ENCODE measurements at places on chromosomes 13 and 19.

- DNase-seq, result peak; percentile 94
These were observed at the start of gene FOSB for GRCh38 chr19:45467456-45468158. TSS of gene FOSB (plus strand) at chr19:45467996. CDS start at chr19:45468587, 591 bp downstream.

GRCh38 chr13:98844021-98844420 lies 91.5 kb upstream of the SLC15A1 start:
- no peak for DNase-seq

GRCh38 chr19:5341448-5341820 lies 822 bp upstream of the PTPRS start:
- no peak for DNase-seq

DNA sequence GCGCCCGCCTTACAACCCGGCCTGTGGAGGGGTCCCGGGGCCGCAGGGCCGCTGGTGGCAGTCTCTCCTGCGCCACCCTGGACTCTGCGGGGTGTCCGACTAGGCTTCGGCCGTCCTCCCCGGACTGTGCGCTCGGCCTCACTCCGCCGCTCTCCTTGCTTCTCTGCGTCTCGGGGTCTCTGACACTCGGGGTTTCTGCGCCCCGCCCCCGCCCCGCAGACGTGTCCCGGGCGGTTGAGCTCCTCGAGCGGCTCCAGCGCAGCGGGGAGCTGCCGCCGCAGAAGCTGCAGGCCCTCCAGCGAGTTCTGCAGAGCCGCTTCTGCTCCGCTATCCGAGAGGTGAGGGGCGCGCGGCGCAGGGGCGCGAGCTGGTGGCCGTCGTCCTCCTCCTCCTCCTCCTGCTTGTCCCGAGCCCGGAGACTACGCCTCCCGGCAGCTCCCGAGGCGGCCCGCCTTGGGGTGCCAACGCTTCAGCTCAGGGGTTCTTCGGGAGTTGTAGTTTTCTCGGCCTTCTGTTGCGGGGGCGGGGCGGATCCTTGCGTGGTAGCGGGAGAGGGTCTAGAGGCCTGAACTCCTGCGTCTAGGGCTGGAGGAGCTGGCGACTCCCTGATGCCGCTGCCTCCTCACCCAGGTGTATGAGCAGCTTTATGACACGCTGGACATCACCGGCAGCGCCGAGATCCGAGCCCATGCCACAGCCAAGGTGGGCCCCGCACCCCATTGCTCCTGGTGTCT lies 627 bp downstream of the LIN7B start:
- DNase-seq, result peak; percentile 52

- DNase-seq, result no peak
These were observed 1.7 kb downstream of the UBE2M start for GRCh38 chr19:58556622-58557220.

DNA sequence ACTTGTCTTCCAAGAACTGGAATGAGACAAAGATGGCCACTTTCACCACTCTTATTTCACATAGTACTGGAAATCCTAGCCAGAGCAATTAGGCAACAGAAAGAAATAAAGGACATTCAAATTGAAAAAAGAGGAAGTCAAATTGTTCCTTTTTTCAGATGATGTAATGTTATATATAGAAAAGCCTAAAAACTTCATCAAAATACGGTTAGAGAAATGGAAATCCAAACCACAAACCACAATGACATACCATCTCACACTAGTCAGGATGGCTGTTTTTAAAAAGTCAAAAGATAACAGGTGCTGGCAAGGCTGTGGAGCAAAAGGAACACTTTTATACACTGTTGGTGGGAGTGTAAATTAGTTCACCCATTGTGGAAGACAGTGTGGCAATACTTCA lies 113.3 kb upstream of the SPRY2 start:
- no peak for DNase-seq

DNA sequence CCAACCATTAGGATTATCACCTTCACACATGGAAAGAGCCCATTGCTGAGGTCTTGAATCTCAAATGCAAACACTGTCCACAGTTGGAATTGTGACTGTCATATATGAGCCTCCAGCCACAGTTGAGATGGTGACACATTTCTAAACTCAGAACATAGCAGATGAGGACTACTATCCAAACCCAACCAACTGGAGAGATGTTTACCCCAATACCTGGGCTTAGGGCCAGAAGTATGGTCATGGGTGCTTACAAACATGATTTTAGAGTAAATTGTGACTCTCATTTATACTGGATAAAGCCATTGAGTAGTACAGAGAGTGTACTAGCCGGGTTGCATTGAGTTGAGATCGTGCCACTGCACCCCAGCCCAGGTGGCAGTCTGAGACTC lies 14.0 kb upstream of the ZNF681 start:
- no peak for DNase-seq

DNA sequence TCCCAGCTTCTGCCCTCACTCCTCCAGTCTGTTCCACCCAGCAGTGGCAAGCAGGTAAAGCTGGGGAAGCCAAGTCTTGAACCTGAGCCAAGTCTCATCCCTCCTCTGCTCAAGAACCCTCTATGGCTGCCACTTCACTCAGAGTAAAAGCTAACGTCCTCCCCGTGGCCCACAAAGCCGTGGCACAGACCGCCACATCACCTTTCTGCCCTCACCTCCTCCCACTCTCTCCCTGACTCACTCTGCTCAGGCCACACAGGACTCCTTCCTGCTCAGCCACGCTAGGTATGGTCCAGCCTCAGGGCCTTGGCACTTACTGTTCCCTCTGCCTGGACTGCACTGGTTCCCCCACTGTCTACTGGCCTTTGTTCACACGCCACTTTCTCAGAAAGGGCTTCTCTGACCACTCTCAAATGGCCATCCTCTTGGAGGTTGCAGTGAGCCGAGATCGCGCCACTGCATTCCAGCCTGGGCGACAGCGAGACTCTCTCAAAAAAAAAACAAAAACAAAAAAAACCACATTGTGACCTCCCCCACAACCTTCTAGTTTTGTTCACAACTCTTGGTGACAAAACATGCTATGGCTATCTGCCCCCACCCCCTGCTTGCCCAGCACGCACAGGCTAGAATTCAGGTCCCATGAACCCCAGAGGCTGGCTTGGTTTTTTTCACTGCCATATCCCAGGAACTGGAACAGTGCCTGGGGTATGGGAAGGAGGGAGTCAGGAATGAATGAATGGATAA lies 15.8 kb downstream of the NDUFB7 start:
- DNase-seq, result no peak

DNA sequence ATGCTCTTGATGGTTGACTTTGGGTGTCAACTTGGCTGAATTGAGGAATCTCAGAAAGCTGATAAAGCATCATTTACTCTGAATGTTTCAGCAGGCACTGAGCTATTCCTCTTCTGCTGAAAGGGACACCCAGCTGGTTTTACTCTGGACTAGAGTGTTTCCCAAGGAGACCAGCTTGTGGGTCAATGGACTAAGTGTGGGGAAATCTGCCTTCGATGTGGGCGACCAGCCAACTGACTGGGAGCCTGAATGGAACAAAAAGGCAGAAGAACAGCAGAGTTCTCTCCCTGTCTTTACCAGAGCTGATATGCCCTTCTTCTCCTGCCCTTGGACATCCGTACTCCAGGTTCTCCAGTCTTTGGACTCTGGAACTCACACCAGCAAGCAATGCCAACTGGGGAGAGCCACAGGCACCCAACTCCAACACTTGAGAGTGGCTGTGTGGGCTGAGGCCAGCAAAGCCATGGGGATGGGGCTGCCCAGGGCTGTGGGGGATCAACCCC lies 32.2 kb downstream of the MRPL57 start:
- no peak for DNase-seq

DNA sequence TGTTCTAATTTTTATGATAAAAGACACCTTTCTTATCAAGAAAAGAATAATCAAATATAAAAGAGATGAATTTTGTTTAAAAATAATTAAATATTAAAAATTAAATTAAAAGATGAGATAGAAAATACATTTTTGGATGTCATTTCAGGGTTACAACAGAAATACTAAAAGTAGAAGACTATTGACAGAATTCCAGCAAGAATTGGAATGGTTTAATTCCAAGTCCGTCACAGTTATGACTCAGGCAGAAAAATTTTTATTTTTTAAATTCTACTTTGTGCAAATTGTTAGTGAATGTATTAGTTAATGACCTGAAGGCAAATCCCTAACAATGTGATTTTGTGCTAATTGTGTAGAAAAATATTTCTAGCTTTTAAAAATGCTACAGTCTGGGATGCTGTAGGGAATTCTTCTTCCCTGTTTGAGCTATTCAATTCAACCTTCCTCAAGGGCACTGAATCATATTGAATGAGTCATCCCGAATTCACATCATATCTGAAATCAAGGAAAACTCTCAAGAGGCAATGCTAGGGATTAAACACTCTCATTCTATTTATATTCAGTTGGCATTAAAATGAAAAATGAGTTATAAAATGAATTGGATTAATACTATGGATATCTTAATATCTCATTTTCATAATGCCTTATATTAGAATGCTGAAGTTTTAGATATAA lies 633.5 kb upstream of the ATXN8OS start:
- DNase-seq, result no peak

DNA sequence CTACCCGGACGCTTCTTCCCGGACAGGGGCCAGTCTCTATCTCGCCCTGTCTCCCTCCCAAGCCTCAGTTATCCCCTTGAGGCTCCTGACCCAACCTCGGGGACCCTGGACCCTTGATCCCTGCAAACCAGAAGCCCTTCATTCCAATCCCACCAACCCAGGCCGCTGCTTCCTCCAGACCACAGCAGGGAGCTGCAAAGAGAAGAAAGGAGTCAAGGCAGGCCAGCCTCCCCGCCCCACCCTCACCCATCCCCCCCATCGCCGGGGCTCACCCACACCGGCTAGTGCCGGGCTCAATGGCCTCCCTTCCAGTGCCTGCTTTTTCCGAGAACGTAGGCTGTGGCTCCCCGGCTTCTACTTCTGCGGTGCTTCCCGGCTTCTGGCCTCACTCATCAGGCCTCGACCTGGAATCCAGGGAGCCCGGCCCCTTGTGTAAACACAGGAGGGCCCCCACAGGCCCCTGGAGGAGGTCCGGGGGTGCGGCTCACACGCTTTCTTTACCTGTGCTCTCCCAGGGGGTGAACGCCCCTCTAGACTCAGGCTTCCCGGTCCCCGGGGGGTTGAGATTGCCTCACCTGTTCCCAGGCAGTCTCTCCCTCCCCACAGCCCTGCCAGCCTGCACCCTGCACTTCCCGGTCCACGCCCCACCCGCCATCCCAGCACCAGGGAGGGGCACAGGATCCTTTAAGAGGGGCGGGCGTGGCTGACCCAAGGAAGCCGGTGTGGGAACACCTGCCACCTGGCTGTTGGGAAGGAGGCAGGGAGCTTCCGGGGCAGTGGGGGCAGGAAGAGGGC lies at the start of gene FAM83E:
FAM83E (minus strand) TSS at position 641 of the 795 bp plus-strand sequence. CDS start 1,704 bp downstream, outside the sequence.
- no peak for DNase-seq

- DNase-seq, result peak; percentile 50
These were observed 35.9 kb upstream of the ZSCAN5A start for GRCh38 chr19:56350416-56351045.

DNA sequence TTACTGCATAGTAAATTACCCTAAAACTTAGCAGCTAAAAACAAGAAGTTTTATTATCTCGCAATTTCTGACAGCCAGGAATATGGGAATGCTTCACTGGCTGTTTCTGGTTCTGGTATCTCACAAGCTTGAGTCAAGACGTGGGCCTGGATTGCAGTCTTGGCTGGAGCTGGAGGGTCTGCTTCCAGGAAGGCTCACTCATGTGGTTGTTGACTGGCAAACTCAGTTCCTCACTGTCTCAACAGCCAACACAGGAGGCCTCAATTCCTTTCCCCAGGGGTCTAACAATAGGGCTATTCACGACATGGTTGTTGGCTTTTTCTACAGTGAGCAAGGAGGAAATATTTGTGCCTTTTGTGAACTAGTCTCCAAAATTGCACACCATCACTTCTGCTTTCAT lies 146.3 kb downstream of the GPC5 start:
- DNase-seq, result no peak

- no peak for DNase-seq
These were observed 45.1 kb upstream of the DOCK9 start for GRCh38 chr13:99022941-99023340.

DNA sequence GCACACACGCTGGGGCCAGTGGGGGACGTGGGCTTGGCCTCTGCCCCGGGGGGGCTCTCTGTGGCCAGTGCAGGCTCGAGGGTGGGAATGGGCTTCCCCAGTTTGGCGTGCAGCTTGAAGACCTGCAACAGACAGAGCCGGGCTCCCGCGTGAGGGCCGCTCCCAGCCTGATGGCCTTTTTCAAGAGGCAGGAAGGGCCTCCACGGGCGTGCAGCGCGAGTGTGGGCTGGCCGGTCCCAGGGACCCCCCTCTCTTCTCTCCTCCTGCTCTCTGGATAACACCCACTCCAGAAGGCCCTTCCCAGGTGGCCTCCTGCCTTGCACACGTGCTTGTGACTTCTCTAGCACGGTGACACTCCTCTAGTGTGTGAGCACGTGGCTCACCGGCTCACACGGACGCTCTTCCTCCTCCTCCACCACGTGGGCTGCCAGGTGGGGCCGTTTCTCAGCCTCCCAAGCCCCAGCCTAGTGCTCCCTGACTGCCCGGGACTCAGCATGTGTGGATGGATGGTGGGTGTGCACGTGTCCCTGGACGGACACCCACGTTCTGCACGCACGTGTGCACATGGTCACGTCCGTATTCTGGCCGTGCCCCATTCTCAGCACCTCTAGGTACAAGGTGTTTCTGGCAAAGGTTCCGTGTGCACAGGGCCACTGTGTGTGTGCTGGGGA lies 39.2 kb upstream of the MATK start:
- no peak for DNase-seq

DNA sequence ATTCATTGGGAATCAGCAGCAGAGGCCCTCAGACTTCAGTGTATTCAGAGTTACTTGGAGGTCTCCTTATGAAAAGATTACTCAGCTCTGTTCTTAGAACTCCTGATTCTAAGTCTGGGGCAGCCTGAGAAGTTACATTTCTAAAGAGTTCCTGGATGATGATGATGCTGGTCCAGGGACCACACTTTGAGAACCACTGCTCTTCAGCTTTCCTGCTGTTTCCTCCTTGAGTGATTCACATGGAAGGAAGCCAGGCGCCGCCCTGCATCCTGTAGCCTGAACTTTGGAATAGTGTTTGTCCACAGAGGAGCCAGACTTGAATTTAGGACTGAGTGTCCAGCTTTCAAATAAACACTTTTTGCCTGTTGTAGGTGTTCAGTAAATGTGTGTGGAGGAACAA lies 2.9 kb downstream of the CEBPG start:
- no peak for DNase-seq

All from activated CD4-positive, alpha-beta T cell treated with anti-CD3 and anti-CD28 coated beads, Interleukin-2, Interleukin-4, amounts not matched to agents 100 ng/mL and 50 ng/mL, durations not matched to agents 16 hours and 8 hours (primary cell).